ENCODE measurements at places on chromosomes 6 and 20.
A peak's percentile ranks its signal among the peaks of the same experiment; 100 is the strongest.

DNA sequence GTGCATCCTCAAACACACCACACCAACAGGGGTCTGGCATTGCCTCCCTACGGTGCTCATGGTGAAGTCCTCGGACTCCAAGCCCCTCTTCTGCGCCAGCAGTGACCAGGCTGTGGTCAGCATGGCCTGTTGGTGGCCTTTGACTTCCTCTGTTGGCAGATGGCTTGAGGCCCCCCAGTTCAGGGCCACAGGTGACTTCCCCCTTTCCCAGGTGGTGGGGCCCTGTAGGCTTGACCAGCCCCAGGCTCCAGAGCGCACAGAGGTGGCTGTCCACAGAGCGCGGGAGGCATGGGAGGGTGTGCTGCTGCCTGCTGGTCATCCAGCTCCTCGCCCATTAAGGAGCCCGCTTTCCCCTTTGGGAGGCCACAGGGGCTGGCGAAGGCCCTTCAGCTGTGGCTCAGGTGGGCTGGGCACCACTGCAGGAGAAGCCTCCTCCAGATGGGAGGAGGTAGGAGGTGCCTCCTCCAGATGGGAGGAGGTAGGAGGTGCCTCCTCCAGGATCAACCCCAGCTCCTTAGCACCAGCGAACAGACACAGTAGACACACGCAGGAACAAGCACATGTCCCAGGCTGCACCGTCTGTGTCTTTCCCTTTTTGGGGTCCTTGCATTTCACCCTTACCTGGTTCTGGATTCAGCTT is 52.1 kb upstream of the BHLHE23 start:
- DNase-seq, result no peak

GRCh38 chr6:123875784-123876183 is 72.1 kb downstream of the NKAIN2 start:
- DNase-seq, result no peak

- DNase-seq, result no peak
Observed at GRCh38 chr6:28757429-28758045, 166.2 kb downstream of the TRIM27 start.

GRCh38 chr6:100626721-100627120 is 162.0 kb upstream of the SIM1 start:
- DNase-seq, result no peak

- DNase-seq, result peak; percentile 62
Observed at GRCh38 chr20:47335251-47336128, 21.0 kb downstream of the ZMYND8 start.

GRCh38 chr6:21158873-21159272 is 434.7 kb upstream of the SOX4 start:
- DNase-seq, result no peak

GRCh38 chr20:36145877-36146707 is 8.4 kb upstream of the EPB41L1 start:
- DNase-seq, result no peak

GRCh38 chr6:113979937-113980336 is 9.0 kb upstream of the HDAC2 start:
- DNase-seq, result no peak

DNA sequence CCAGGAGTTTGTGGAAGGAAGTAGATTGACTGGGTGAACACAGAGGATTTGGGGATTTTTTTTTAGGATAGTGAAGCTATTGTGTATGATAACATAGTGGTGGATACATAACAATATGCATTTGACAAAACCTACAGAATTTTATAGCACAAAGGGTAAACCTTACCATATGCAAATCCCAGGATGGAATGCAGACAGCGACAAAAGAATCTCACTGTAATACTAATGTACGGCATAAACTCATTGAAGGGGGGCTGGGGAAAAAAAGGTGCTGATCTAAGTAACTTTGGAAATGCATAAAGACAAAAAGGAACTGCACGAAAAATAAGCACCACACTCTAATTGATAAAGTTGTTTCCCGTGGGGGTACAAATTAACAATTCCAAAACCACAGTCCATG is 15.2 kb upstream of the PLAGL1 start:
- no peak for DNase-seq

DNA sequence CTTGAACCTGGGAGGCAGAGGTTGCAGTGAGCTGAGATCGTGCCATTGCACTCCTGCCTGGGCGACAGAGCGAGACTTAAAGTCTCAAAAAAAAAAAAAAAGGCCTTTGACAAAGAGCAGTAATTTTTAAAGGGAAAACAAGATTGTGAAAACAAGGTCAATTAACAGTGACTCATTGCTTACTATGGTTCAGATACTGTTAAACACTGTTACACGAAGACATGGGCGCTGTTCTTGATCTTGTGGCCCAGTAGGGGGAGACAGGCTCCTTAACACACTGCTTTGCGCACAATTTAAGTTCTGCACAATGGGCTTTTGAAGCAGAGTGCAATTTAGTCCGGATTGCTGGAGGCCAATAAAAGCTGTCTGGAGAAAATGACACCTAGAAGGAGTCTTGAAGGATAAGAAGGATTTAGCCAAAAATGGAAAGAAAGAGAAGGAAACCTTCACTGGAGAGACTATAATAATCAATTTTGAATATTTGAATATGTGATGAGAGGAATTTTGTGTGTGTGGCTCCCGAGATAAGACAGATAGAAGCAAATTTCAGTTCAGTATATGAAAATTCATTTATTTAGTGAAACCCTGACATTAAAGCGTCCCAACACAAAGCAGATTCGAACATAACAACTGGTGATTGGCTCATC is 6.0 kb upstream of the LATS1 start:
- DNase-seq, result peak; percentile 74

GRCh38 chr20:34001378-34001777 is 7.7 kb downstream of the RALY start:
- no peak for DNase-seq

DNA sequence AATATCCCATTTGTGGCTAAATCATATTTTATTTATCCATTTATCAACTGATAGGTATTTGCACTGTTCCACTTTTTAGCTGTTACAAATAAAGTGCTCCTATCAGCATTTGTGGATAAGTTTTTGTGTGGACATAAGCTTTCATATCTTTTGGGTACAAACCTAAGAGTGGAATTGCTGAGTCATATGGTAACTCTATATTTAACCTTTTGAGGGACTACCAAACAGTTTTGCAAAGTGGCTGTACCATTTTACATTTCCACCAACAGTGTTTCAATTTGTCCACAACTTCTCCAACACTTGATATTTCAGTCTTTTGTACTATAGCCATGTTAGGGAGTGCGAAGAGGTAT is 23.6 kb upstream of the ECHDC1 start:
- peak; percentile 9 for DNase-seq

DNA sequence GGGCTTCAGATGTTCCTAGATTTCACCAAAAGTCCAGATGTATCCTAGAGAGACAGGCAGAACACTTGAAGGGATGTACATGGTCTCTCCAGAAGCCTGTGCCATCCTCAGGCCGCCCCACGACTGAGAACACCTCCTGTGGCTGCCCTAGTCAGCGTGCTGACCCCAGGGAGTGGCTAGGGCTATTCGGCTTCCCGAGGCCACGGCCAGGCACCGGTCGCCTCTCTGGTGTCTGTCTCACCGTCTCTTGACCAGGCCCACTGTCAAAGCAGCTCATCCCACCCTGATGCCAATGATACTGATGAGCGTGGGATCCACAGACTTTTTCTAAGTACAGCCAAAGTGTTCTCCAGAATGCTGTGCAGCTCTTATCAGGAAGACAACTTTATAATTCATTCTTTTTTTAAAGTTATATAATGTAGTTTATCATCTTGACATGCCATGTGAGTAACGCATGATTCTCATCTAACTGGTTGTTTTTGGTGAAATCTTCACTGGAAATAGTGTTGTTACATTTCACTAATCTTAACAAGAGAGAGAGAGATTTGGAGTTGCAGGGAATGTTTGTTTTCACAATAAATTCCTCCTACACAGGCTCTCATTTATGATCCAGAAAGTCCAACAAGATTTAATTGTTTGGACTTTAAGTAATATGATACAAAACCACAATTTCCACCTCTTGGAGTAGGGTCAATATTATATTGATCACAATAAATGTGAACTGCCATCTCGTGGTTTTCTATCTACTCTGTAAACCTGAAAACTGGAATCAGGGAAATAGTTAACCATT is 41.7 kb upstream of the KLHL31 start:
- DNase-seq, result no peak

GRCh38 chr6:89021629-89022028 is 58.2 kb upstream of the RNGTT start:
- DNase-seq, result no peak

DNA sequence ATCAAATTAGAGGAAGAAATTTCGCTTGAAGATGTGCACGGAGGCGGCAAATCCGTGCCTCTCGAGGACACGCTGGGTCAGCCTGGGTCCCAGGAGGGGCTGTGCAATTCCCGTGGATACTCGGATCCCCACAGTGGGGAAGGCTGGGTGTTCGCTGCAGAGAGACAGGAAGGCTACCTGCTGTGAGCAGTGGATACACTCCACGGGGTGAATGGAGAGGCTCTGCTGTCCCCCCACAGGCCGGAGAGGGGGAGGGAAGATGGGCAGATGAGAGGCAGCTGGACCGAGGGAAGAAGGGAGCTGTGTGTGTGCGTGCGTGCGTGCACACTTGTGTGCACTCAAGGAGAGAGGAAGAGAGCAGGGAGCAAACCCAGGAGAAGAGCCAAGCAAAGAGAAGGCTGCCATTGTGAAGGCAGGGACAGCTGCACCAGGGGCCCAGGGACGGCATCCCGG is 57.3 kb downstream of the SULF2 start:
- DNase-seq, result no peak

DNA sequence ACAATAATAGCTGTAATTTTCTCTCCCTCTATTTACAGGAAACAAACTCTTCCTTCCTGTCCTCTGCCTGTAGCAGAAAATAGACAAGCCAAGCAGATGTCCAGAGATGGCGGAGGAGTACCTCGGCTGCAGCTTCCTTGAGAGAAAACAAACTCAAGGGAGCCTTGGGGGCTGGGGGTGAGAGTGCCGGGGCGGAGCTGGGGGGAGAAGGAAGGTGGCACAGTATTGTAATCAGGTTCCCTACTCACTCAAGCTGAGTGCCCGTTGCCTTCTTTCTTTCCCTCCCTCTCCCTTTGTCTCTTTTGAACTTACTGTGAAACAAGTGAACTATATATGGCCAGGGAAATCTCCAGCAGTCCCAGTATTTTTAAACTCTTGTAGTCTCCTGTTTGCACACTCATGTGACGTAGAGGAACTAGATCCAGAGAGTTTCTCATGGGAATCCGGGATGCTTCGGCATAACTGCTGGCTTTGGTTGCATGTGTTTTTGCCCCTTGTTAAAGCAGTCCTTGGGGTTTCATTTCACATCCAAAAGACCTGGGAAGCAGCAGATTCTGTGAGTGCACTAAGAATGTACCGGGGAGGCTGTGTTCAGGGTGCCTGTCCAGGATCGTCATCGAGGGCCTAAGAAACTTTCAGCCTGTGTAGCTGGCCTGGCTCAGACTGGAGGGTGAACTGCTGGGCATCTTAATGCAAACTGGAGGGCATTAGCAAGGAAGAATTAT is 44.6 kb upstream of the HDDC2 start:
- no peak for DNase-seq

- no peak for DNase-seq
Observed at GRCh38 chr6:159418997-159419396, 249.8 kb downstream of the FNDC1 start.

DNA sequence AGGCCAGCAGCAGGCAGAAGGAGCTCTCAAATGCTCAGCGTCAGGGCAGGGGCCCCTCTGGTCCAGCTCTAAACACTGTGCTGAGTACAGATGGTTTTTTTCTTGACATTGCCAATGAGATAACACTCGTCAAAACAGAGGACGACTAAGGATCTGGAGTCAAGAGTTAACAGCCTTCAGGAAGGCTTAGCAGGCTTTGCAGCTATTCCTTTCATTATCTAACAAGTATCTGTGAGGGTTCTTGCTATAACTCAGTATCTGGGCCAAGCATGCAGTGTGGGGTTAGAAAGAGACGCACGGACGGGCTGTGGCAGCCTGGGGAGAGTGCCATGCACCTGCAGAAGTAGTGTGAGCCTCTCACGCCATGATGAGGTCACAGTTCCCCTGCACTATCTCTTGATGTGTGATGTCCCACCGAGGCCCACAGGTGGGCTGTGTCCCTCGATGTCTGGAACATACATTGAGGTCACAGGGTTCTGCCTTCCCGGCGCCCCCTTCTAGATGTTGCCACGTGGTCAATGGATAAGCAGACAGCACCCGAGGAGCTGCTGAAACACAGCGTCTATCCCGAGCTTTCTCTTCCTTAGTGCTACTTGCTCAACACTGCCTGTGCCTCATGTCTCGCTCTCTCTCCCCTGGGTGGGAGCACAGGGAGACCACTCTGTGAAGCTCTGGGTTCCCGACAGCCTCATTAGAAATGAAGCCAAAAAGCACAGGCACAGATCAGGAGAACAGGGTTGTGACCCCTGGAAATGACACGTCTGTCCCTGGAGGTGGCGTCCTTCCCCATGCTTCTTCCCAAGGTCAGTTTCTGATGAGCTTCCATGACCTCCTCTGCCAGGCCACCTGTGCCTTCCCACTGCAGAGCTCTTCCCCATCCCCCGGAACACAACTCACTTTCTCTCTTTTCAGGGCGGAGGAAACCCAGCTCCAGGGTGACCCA is 85.5 kb upstream of the RPS6KA2 start:
- DNase-seq, result no peak

GRCh38 chr6:149278997-149279396 is 38.5 kb upstream of the TAB2 start:
- DNase-seq, result no peak

- peak; percentile 93 for DNase-seq
Observed at GRCh38 chr6:27145731-27146455, 101.6 kb upstream of the PRSS16 start.
